ENCODE measurements at places on chromosomes 16 and 17. TPM values are rescaled to one million over a fixed set of nuclear protein-coding genes. Genes with fewer than 3 reads are reported as not detected.

GRCh38 chr16:88967830-88968588 lies 9.0 kb downstream of the CBFA2T3 start:
- DNase-seq, result no peak

- DNase-seq, result no peak
These were observed 11.2 kb downstream of the PIK3R5 start for GRCh38 chr17:8954339-8954738.

DNA sequence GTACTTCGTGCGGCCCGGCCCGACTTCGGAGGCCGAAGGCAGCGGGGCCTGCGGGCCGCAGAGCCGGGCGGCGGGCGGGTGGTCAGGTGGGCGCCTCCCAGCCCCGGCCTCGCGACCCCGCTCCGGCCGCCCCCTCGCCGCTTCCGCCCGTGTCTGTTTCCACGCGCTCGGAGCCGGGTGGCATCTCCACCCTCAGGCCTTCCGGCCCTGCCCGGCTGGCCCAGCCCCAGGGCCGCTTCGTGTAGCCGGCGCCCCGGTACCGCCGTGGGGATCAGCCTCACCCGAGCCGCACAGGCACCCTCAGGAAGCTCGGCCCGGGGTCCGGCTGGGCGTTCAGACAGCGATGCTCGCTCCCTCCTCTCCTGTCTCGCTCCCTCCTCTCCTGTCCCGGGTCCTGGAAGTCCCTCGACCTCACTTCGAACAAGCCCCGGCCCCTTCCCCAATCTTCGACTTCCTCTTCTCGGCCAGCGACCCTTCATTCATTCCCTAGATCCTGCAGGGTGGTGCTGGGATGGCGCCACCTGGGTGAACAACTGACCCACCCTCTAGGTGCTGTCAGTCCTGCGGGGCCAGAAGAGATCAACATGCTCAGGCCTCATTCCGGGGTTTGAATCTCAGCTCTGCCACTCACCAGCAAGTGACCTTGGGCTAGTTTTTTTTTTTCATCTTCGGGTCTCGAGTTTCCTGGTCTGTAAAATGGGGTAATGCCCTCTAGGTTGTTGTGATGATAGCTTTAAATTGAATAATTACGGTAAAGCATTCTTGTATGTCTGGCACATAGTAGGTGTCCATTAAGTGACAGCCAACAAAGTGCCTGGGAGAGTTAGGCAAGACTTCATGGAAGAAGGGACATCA lies 610 bp downstream of the VPS4A start:
- no peak for DNase-seq

Gene TMC7
- 3.7 TPM for total RNA-seq

Gene WIPF2
- total RNA-seq, result 10.4 TPM

All from urinary bladder (tissue), 4 donors.